ENCODE measurements at places on chromosomes 1 and 21. TPM values are rescaled to one million over a fixed set of nuclear protein-coding genes. Genes with fewer than 3 reads are reported as not detected.

DNA sequence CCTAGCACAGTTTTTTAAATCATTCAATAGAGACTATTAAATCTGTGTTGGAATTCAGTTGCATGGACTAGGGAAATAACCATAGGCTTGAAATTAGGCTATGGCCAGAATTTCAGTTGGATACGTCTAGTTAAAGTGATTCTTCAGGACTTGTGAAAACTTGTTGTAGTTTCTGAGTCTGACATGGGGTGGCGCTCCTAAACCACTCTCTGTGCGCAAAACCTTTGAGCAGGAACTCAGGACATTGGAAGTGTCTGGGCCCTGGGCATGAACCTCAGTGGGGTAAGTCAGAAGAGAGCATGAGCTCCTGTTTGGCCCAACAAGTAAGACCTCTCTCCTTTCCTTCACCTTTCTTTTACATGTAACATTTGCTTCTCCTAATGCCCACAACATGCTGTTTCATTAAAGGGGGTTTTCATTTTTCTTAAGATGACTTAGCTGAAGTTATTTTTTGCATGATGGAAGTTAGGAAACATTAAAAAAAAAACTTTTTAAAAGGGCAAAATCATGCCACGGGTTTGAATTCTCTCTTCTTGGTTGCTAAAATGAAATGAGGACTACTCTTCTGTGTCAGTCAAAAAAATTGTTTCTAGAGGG, 17.1 kb upstream of the CCDC190 start:
- no peak for DNase-seq

GRCh38 chr1:209367061-209367772, 216.3 kb upstream of the CAMK1G start:
- no peak for DNase-seq

DNA sequence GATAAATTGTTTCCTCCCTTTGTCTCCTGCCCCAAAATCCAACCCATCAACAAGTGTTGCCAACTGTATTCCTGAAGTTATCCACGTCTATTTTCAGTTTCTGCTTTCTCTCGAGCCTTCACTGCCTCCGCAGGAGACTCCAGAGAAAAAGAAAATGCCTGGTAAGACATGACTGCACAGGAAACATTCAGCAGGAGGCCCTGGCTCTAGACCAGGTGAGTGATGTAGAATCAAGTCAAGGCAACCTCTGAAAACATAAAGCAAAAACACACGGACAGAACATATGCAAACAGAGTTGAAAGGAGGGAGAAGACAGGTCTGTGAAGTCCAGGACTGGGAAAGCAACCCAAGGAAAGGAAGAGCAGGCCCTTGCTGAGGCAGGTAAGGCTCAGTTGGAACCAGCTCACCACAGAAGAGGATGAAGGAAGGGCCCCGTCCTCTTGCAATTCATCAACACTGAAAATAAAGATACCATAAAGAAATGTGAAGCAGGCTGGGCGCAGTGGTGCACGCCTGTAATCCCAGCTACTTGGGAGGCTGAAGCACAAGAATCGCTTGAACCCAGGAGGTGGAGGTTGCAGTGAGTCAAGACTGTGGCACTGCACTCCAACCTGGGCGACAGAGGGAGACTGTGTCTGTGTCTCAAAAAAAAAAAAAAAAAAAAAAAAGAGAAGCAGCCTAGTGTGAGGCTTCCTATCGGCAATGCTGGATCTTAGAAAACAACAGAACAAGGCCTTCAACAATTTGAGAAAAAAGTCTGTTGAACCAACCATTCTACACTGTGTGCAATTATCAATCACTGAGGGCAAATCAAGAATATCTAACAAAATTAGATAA, 8.8 kb downstream of the NOL9 start:
- DNase-seq = no peak

The MSH4 gene
- 0.79 TPM for total RNA-seq

The PRPF38B gene
- total RNA-seq = 21.5 TPM

The BGLAP gene
- total RNA-seq = 1.5 TPM

Data from spinal cord (tissue), 10 donors.